ENCODE measurements at places on chromosomes 1 and 21.

- peak; percentile 57 for DNase-seq
These were observed 20.8 kb upstream of the GBP1 start for GRCh38 chr1:89085781-89086180.

DNA sequence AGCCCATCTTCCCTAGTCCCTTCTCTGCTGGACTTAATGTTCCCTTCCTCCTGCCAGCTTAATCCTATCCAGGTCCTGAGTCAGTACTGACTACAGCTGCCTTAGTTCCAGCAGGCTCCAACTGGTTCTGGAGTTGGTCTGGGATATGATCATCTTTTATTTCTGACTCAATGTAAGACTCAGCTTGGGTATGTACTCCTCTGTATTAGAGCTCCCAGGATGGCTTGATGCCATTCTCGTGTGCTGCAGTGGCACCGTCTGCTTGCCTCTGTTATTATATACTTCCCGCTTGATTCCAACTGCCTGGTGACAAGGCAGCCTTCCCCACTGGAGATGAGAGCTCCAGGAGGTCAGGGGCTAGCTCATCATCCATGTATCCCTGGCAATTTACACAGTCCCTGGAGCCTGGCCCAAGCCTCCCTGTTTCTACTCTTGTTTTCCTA, 164.4 kb upstream of the DPT start:
- peak; percentile 65 for DNase-seq

DNA sequence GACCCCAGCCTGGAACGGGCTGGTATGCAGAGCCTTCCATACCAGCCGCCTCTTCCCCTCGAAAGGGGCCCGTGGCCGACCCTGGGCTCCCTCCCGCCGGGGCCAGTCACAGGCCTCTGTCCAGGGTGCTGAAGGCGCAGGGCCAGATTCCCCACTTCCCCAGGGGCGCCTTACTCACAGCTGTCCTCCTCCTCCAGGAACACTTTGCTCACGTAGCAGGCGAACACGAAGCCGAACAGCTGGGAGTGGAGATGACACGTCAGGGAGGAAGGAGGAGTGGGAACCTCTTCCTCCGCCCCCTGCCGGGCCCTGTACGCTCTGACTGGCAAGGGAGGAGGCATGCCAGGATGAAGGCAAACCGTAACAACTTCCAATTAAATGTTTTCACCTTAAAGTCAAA, 57.3 kb downstream of the NKAIN1 start:
- DNase-seq, result peak; percentile 91

DNA sequence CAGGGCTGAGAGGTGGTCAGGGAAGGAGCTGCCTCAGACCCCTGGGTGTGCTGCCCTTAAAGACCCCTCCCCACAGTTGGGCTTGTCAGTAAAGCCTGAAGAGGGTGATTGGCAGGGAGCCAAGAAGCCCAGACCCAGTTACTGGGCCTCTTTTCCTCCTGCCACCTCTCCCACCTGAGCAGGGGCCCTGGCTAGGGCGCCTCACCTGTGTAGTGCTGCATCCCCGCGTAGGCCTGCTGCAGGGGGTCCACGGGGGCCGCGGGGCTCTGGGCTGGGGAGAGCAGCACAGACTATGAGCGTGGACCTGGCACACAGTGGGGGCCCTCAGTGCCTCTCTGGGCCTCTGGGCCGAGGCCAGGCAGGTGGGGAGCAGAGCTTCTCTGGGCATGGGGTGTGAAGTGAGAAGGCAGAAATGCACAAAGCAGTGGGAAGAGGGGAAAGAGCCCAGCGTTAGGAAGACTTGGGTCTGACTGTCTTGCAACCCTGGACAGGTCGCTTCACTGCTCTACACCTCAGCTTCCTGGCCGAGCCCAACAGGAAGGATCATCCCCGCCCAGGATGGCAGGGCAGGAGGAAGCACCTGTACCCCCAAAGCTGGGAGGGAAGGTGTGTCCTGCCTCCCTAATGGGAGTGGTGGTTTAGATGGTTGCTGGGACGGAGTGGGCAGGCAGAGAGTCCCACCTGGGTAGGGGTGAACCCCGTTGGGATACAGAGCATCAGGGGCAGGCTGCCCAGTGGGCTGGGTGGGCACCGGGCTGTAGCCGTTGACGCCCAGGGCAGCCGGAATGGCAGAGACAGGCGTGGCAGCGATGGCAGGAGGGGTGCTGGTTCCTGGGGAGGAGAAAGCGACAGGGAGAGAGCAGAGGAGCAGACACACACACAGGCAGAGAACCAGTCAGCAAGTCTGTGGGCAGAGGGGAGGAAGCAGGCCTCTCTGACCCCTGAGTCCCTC, 9.9 kb downstream of the CELF3 start:
- no peak for DNase-seq

DNA sequence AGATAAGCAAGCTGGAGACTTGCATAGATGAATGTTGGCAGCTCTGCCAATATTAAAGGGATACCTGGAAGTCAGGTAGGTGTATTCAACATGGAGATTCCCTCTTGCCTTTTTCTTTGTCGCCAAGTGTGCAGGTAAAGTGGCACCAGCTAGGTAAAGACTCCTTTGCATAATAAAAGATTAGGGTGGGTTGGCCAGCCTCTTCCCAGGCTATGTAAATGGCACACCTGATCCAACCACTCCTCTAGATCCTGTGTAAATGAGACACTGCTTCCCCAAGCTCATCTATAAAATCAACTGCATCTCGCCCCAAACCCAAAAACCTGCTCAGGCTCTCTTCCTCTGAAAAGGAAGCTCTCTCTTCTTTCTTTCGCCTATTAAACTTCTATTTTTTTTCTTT, 100.8 kb upstream of the DSCAM start:
- DNase-seq, result no peak

GRCh38 chr1:62841587-62842169, 57.7 kb downstream of the ATG4C start:
- DNase-seq, result peak; percentile 73

DNA sequence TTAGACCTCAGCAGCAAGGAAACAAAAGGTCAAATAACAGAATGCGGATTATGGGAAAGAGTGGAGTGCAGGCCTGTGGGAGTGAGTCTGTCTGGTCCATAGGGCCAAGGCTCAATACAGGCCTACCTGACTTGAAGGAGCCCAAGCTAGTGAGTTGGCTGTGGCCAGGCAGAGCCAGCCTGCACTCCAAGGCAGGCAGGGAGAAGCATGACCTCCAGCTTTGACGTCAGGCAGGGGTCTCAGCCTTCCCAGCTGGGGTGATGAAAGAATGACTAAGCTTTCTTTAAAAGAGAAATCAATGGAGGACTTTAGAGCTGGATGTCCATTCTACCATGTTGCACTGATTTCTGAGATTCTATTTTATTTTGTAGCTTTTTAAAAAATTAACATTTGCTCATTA, 62.8 kb downstream of the RHOU start:
- no peak for DNase-seq
